Left kidney (tissue), 8 donors: ENCODE measurements at places on chromosomes 3 and 15. TPM values are rescaled to one million over a fixed set of nuclear protein-coding genes. Genes with fewer than 3 reads are reported as not detected.
A peak's percentile ranks its signal among the peaks of the same experiment; 100 is the strongest.

The CXCR6 gene
- polyA plus RNA-seq, result 0.63 TPM

The RAB5A gene
- 80.5 TPM for polyA plus RNA-seq

DNA sequence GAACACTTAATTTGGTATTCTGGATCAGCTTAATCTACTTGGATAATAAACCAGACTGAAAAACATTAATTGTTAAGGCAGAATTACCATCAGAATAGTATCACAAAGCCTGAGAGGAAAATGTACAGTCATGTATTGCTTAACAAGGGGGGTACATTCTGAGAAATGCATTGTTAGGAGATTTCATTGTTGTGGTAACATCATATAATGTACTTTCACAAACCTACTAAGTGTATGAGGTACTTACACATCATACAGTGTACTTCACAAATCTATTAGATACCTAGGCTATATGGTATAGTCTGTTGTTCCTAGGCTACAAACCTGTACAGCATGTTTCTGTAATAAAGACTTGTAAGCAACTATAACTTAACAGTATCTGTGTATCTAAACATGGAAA, 68.2 kb downstream of the NBEAL2 start:
- DNase-seq, result no peak

DNA sequence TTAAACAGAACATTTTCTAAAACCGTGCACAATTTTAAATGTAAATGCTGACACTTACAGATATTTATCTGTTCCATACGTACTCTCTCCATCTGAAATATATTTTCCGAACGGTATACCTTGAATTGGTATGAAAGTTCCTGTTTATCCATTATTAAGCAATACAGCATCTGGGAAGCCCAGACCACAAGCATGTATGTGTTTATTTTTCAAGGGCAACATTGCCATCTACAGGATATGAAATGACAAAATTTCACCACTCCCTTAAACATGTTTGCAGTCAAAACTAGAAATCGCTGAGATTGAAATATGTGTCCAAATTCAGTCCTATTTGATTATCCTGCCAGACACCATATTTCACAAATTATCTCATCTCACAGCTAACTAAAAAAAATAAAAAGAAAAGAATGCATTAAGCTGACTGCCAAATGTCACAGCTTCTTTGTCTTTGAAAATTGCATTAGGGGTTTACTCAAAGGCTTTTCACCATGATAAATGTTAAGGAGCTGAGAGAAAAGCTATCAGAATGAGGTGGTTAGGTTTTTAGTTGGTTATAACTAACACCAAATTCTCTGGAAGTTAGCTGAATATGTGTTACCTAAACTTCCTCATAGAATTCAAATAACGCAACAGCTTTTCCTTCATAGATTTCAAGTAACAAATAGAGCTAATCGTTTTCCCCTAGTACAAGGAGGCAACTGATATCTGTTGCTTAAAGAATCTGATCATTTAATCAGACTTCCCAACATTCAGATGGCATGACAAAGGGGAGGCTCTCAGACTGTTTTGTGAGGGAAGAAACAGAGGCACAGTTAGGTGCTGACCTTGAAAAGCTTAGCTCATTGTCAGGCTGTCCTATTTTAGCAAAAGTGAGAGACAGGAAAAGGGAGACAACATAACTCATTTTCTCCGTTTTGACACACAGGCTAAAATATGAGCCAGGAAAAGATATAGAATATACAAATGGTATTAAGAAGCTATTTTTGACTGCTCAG, 533.1 kb downstream of the TBL1XR1 start:
- peak; percentile 49 for DNase-seq

- DNase-seq, result no peak
Observed at GRCh38 chr3:196541684-196542445, 26.5 kb downstream of the WDR53 start.

The NEK11 gene
- 24.3 TPM for polyA plus RNA-seq

The TMOD3 gene
- polyA plus RNA-seq, result 57.7 TPM

The CALML4 gene
- 34.3 TPM for polyA plus RNA-seq

- DNase-seq, result no peak
Observed at GRCh38 chr3:39978308-39978707, 168.9 kb downstream of the MYRIP start.

- no peak for DNase-seq
Observed at GRCh38 chr3:195172896-195173295, 98.1 kb downstream of the XXYLT1 start.
